Forelimb muscle (tissue), 1 donor: ENCODE measurements at places on chromosomes 5 and 9. TPM values are rescaled to one million over a fixed set of nuclear protein-coding genes. Genes with fewer than 3 reads are reported as not detected.

The BTNL8 gene
- not detected for polyA plus RNA-seq

The CSF2 gene
- not detected for polyA plus RNA-seq

The KIF20A gene
- 17.3 TPM for polyA plus RNA-seq

The TSTD2 gene
- polyA plus RNA-seq, result 25.2 TPM

The MAP1B gene
- polyA plus RNA-seq, result 32.5 TPM

The TRIO gene
- 168 TPM for polyA plus RNA-seq

DNA sequence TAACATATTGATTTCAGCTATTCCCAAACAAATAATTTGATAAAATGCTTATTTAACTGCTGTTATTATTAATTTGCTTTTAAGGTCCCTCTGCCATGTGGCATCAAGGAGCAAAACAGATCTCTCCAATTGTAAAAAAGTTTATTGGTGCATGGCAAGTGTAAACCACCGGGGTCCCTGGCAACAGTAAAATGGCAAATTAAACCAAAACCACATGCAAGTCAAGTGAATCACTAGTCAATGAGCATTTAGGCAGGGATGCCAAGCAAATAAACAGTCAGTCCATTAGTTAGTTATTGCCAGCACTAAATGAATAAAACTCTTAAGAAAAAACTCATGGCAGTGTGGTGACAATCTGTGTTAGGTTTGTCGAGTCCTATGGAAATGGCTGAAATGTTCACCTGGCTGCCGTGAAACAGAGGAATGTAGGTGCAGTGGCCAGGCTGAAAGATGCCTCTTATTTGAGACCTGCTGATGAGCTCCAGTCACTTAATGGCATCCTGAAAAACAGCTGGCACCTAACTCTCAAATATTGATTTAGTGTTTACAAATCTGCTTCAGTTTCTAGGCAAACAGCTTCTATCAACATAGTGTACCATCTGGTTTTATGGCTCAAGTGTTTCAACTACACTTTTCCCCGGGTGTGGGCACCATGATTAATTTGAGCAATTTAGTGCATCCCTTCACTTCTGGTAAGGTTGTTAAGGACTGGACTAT lies 296.5 kb upstream of the ITGA1 start:
- no peak for DNase-seq

DNA sequence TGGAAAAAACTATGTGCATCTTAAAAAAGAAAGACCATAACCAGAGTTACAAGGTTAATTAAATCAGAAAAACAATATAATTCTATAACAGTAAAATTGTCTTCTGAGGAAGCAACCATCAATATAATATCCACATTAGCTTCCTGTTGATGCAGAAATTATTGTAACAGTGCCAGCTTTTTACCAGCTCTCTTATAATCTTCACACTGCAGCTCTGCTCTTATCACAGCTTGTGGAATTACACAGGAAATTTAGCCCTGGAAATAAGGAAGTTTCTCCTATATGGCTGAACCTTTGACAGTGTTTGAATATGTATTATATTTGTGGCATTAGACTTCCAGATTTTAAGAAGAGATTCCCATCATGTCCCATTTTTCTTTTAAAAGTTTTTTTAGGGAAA lies 49.1 kb upstream of the TEK start:
- no peak for DNase-seq

DNA sequence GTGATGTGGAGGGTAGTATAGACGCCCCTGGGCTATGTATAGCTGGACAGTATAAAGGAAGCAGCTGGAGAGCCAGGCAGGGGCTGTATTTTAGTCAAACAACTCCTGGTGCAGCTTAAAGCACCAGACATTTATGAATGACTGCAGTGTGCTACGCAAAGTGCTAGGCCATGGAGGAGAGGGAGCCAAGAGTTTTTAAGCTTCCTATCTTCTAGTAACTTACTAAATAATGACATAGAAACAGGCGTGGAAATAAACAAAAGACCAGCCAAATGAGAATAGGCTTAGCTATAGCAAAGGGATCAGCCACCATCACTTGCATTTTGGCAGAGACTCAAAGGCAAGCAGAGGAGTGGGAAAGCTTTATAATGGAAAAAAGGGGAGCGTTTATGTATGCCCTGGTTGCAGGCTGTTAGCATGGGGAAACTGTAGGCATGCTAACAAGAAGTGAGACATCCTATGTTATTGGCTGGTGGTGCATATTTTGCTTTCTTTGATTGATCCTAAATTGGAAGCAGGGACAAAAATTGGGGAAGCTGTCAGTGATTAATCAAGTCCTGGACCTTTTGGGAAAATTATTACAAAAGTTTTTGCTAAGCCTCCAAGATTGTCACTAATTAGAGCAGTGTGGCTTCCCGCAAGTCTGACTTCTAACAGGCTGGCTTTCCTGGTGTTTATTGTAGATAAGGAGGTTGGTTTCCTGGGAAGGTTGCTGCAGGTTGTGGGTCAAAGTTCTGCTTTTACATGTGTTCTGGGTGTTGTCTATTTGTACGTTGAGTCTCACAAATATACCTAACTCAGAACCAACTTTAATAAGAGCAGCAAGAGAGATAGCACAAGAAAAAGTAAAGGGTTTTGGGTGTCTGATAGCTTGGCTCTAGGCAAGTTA lies 46.6 kb downstream of the RAB3C start:
- DNase-seq, result no peak

DNA sequence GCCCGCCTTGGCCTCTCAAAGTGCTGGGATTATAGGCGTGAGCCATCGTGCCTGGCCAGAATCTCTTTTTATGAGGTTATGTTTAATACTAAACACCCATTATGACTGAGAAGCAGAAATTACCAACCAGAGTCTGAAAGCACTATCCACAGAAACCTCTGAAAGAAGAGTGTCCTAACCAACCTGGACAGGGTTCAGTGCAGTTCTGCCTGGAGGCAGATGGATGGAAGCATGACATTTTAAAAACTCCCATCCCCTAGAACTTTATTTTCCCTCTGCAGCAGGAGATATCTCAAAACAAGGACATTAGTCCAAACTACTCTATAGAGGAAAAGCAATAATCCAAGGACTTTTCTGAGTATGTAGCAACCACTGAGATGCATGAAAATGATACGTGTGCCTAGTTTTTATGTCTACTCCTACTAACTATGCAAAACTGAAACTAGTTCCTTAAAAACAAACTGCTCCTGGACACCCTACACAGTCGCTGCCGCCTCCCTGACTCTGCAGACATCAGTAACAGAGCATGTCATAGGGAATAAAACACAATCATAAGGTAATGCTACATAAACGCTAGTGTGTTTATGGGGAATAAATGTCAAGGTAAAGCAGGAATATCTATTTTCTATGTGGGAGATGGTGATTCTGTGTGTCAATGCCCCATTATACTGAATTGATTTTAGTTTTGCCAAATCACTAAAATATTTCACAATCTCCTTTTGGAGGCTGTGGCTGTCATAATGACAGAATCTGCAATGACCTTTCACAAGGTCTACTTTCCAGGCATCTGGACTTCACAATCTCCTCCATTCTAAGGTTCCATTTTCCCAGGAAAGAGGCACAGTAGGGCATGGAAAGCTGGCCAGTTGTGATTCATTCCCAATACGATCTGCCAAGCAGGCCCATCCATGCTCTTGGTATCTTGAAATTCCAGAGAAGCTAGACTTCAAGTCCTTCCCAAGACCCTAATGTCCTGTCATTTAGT lies 122.8 kb downstream of the SIL1 start:
- DNase-seq, result no peak

DNA sequence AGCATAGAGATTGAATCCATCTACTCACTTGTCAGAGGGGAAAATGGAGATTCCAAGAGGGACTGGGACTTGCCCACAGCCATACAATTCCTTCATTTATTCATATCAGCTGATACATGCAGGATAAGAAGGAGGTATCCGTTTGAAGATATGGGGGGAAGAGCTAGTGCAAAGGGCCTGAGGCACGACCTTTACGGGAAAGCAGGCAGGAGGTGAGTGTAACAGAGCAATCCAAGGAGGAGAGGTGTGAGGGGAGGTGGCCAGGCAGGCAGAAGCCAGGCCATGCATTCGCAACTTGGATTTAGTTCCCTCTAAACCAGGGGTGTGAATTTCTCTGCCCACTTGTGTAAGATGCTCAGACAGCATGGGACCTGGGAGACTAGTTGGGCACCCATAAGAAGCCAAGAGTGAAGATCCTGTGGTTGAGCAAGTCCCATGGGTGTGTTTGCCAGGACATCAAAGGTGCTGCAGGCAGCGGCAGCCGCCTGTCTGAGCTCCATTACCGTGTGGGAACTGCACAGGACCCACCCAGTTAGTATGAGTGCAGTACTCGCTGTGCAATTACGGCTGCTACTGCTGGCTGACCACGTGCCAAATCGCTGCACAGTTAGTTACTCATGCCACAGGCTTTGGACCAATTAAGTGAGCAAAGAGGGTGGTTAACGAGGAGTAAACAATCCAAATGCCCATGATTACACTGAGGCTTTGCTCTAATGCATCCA lies 31.4 kb upstream of the FAT2 start:
- DNase-seq, result no peak

- DNase-seq, result no peak
Observed at GRCh38 chr9:98874721-98875255, 67.3 kb downstream of the GALNT12 start.

GRCh38 chr5:160824301-160825001 lies 27.6 kb downstream of the ATP10B start:
- DNase-seq, result no peak

DNA sequence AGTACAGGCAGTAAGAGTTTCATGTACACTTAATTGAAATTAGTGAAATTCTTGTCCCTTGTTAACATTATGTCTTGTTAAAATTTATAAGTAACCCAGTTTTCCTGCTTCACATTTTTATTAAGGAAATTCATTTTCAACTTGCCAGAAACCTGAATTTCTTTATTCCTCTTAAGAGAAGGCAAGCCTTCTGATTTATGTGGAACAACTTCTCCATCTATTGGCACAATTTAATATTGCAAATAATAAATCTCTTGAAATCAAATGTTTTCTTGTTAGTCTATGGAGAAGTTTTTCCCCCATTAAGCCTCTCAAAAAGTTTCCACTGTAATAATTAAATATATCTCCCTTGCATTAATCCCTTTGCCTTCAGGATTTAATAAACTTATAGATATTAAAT lies 33.8 kb upstream of the ACO1 start:
- peak; percentile 14 for DNase-seq

DNA sequence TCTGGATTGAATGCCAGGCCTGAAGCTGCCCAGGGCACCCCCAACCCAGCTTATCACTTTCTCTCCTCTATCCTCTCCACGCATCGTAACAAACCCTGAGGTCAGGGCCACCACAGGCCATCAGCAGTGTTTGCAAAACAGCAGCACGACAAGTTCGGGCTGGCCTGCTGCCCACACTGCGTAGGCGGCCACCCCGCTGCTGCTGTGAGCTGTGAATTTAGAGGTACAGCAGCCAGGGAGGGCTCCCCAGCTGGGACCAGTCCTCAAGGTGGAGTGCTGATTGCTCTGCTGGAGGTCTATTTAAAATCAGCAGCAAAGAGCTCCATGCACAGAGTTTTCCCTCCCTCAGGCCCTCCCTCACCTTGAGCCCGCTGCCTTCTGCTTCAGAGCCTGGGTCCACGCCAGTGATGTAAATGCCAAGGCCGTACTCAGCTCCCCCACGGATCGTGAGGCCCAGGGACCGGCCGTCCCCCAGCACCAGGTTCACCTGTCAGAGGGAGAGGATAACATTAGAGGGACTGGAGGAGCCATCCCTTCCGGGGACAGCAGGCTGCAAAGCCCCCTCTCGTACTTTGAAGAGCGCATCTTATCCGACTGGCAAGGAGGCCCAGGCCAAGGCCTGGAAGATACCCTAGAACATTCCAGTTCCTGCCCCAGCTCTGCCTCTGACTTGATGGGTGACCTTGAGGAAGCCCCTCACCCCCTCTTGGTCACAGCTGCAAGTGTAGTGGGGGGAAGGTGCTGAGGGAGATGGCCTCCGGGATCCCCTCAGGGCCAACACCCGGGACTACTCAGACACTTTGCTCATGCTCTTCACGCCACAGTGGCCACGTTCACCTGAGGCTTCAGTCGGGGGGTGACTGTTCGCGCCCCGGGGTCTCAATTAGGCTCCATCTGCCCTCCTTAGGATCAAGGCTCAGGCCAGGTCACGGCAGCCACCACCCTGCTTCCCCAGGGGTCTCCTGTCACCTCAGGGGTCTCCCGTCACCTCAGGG lies 39.1 kb downstream of the WHRN start:
- DNase-seq, result no peak

GRCh38 chr5:174324680-174325079 lies 279.2 kb downstream of the NSG2 start:
- DNase-seq, result no peak

DNA sequence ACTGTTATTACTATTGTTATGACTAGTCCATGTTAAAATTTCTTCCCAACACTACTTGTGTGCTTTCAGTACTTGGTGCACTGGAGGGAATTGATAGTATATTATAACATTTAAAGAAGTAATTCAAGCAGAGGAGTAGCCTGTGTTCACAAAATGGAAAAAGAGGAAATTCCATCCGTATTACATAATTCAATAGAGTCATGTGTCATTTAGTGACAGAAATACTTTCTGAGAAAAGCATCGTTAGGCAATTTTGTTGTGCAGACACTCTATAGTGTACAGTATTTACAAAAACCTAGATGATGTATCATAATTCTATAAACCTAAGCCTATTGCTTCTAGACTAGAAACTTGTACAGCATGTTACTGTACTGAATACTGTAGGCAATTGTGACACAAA lies 78.3 kb upstream of the PCSK5 start:
- DNase-seq, result no peak

- peak; percentile 22 for DNase-seq
Observed at GRCh38 chr5:59062986-59063683, 480.3 kb downstream of the RAB3C start.
